ENCODE measurements at places on chromosomes 4 and X.

- DNase-seq: no peak
Observed at GRCh38 chrX:1754077-1754476, 139.2 kb downstream of the ASMT start.

- no peak for DNase-seq
Observed at GRCh38 chrX:107673431-107673830, 45.1 kb downstream of the PRPS1 start.

DNA sequence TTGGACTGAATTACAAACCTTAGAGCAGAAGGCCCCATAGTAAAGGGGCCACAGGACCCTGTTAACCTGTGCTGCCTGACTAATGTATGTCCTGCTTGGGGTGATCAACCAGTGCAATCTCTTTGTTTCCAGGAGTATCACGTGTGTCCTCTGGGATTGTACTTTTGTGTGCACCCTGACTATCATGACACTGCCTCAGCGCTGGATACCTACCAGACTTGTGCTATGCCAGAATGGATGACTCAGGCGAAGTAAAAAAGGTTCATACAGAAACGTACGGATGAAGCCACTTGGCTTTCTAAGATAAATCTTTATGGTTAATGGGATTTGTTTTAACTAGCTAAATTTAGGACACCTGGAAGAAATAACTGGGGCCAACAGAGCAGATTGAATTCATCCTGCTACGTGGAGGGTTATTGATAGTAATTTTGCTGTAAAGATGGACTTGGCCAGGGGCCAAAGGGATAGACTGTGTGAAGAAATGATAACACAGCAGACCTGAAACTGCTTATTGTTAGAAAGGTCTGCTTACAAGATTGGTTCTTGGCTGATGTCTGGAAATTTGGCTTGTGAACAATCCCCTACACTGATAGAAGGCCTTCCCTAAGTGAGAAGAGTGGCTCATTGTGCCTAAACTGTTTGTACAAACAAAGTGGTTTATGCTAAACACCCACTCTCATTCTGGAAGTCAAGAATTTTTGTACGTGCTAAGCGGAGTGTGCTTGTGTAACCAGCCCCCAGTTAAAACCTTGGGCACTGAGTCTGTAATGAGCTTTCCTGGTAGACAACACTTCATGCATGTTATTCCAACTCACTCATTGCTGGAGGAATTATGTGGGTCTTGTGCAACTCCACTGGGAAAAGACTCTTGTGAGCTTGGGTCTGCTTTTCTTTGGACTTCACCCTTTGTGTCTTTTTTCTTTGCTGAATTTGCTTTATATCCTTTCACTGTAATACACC is 750.5 kb upstream of the HTR2C start:
- no peak for DNase-seq

- DNase-seq: no peak
Observed at GRCh38 chr4:95215991-95216605, 332.7 kb downstream of the UNC5C start.

DNA sequence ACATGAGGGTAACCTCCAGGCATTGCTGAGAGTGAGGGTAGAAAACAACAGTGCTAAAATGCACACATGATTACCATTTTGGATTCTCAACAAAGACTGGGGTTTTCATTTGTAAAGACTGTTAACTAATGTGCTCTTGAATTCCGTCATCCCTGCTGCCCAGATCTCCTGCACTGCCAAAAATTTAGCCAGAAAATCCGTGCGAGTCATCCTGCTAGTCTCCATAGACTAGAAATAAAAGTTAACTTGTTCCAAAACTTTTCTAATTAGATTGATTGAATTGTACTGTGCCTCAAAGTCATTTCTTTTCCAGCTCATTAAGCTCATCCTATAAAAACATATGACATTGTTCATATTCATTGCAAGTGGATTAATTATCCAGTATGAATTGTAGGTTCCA is 99.8 kb downstream of the ARSF start:
- no peak for DNase-seq

DNA sequence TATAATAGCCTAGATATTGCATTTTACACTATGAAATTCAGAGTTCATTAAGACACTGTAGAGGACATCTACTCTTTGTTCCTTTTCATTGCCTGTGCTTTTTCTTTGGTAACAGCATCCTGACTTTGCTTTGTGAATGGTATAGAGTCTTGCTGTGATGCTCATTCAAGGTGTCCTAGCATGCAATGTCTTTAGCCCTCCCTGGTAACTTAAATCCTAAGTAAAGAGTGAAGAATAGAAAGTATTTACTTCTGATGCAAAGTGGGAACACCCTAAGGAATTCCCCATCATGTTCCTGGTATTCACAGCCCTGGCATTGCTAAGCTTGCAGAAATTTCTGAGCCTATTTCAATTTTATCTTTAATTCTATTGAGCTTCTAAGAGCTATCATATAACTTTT is 400.1 kb downstream of the FAT4 start:
- no peak for DNase-seq

DNA sequence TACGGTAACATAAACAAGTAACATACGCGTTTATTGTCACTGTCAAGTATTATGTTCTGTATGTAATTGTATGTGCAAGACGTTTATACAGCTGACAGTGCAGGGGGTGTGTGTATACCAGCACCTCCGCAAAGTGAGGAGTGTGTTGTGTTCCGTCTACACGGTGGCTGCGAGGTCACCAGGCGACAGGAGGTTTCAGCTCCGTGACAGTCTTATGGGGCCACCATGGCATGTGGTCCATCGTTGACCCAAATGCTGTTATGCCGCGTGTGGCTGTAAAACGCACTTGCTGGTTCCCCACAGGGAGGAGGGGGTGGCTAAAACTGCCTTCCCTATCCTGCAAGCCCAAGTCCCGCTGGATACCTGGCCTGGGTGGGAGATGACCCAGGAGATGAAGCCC is 25.0 kb downstream of the NSG1 start:
- DNase-seq: no peak

DNA sequence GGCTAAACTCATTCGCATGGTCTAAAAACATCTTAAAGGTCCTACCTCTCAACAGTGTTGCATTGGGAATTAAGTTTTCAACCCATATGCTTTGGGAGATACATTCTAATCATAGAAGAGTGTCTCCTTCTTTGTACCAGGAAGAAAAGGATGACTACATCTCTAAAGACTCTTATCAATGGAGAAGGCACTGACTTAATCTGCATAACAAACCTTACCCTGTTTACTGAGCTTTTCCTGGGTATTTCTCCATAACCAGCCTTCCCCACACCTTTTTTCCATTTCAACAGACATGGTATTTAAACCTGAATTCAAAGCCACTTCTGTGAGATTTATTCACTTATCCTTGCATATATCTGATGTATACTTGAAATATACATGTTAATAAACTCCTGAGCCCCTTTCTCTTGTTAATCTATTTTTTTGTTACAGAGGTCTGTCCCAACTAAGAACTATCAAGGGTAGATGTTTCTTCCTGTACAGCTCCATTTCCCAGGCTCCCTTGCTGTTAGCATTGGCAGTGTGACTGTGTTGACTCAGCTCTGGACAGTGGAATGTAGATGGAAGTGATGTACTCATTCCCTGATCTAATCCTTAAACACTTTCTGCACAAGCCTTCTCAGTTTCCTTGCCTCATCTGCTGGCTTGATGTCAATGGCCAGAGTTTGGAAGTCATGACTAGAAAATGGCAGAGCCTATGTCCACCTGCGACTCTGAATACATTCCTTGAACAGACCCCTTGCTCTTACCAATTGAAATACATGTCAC is 148.9 kb upstream of the CPEB2 start:
- DNase-seq: no peak

- DNase-seq: peak; percentile 5
Observed at GRCh38 chr4:163663454-163664225, 169.2 kb downstream of the TMA16 start.

DNA sequence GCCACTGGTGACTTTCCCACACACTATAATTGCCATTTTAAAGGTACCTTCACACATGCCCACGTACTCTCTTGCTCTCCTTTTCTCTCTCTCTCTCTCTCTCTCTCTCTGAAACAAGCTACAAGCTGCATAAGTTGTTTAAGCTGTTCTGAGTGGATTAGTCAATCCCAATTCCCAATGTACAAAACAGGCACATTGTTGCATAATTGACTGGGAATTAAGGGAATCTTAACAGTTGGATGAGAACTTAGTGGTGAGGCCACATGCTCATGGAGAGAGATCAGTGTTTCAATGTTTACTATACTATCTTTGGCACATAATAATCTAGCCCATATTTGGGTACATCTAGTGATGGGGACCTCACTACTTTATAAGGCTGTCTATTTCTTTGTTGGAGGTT is 123.3 kb downstream of the ARHGEF9 start:
- DNase-seq: no peak

GRCh38 chrX:115892056-115892708 is 278.4 kb upstream of the AGTR2 start:
- no peak for DNase-seq

GRCh38 chr4:71689822-71690221 is 94.1 kb downstream of the GC start:
- no peak for DNase-seq

GRCh38 chr4:84852081-84852480 is 114.4 kb downstream of the WDFY3 start:
- no peak for DNase-seq

- DNase-seq: no peak
Observed at GRCh38 chr4:8141935-8142334, 16.7 kb downstream of the ABLIM2 start.

- no peak for DNase-seq
Observed at GRCh38 chr4:188110036-188110435, 633 bp upstream of the TRIML2 start.

DNA sequence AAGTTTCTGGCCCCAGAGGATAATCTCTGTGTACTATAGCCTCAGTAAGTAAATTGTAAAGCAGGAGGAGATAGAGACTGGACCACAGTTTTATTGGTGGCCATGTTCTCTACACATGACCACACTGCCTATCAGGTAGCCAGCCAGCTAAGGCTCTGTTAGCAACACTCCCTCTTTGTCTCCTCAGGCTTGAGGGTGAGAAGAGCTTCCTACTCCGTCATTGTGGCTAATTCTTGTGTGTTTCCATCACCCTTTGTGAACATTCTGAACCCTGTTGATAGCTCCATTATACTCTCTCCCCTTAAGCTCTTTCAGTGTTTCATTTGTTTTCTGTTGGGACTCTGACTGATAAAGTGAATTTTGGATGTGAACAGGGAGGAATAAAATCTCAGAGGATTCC is 233.4 kb downstream of the CFAP299 start:
- DNase-seq: no peak

DNA sequence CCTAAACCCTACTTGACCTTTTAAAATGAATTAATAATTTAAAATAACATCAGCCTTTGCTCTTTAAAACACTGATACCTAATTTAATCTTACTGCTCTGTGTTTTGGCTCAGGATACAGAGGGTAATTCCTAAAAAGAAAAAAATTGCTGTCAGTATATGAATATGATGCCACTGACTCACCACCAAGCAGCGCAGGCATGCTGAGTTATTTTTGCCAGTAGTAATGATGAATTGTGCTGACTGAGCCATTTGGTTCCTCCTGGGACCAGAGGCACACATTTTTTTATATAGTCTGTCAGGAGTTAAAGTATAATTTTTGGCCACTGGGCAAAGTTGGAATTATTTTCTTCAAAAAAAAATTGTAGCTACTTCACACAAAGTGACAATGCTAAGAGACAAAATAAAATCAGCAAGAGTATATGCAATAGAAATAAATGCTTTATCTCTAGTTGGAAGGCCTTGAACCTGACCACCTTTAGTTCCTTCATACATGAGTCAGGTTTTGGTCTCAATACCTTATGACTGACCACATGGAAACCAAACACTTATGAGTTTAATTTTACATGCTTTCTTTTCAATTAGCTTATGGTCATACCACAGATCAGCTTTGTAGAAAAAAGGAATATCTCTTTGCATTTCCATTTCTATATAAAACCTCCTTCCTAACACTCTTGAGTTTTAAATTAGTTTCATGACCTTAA is 115.1 kb downstream of the PPP3CA start:
- DNase-seq: no peak

- DNase-seq: no peak
Observed at GRCh38 chr4:164345756-164346155, 408.2 kb upstream of the SMIM31 start.

- no peak for DNase-seq
Observed at GRCh38 chrX:136827026-136827425, 46.3 kb upstream of the ARHGEF6 start.

GRCh38 chr4:94235825-94236224 is 28.2 kb downstream of the SMARCAD1 start:
- DNase-seq: no peak

GRCh38 chr4:44660396-44660795 is 9.0 kb upstream of the YIPF7 start:
- no peak for DNase-seq
